NCI-H187 (cell line): ENCODE measurements at places on chromosomes 11 and 22.

DNA sequence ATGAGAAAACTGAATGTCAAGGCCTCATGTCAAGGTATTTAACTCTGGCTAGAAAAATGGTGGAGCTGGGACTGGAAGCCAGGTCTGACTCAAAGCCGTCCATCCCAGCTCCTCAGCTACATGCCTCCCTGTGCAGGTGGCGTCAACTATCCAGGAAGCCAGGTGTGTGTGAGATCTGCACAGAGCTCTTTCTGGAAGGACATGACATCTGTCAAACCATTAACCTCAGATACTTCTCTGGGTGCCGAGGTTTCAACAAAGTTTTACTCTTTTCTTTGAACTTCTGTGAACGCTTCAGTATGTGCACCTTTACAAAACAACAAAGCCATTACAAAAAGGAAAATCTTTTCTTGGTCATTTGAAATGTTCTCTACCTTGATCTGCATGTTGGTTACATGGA, 7.0 kb upstream of the CASTOR1 start:
- DNase-seq, result no peak

- no peak for DNase-seq
Measured at GRCh38 chr11:9692691-9693090, 28.8 kb downstream of the SWAP70 start.

- no peak for DNase-seq
Measured at GRCh38 chr22:41827671-41828070, 5.2 kb upstream of the SREBF2 start.

DNA sequence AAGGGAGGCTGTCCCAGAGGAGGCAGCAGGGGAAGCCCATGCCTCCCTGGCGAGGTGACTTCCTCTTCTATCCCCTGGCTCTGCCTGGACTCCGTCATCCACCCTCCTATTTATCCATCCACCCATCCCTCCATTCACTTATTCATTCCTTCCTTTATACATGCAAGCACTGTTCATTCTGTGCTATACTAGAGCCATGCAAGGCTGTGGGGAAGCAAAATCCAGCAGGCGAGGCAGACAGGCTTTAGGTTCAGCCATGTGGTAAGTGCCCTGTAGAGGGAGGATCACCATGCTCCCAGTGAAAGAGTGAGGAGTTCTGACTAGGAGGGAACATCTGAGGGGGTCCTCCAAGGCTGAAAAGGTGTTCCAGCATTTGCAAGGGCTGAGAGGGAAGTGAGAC, 1.2 kb upstream of the NAALADL1 start:
- no peak for DNase-seq

GRCh38 chr11:2777871-2778629, 78.3 kb upstream of the KCNQ1OT1 start:
- no peak for DNase-seq

DNA sequence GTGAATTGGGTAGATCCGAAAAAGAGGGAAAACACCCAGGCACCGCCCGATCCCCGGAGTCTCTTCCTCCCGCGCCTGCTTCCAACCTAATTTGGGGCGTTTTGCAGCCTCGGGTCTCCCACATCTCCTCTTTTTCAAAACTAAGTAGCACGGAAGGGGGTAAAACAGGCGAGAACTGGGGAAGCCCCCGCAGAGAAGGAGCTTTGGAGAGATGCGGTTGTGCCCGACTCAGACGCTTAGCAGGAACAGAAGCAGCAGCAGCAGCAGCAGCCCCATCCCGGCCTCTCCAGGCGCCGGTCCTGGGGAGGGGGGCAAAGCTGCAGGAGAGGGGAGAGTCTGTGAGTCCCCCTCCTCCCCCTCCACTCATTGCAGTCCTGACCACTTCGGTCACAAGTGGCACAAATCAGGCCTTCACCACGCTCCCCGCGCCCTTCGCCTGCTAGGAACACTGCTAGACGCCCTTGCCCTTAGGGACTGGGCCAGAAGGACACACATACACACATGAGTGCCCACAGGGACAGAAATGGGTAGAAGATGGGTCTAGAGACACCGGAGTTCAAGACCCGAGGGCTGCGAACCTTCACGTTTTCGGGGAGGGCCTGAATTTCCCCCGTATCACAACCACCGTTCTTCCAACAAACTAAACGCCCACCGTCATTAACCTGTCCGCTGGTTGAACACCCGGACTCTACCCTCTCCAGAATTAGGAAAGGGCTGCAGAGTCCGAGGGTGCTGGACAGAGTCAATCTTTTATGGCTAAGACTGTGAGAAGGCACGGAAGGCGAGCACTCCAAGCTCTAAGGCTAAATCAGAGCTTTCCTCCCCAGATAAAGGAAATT, 98.3 kb upstream of the HSD17B12 start:
- no peak for DNase-seq

DNA sequence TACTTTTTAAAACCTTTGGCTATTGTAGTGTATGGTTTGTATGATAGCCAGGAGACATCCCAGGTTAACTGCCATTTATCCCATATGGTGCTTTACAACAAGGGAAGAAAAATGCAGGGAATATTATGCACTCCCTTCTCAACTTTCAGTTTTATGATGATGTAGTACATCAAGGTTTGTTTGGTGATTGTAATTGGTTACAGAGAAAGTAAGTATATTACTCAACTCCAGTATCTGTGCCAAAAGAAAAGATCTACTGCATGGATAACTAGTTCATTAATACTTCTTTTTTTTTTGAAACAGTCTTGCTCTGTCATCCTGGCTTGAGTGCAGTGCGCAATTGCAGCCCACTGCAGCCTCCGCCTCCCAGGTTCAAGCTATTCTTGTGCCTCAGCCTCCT, 65.3 kb downstream of the BCL2L13 start:
- no peak for DNase-seq
